AG04450 (cell line): ENCODE measurements at places on chromosomes 5 and 9.
A peak's percentile ranks its signal among the peaks of the same experiment; 100 is the strongest.

- DNase-seq = no peak
Measured at GRCh38 chr9:81557452-81558090, 131.8 kb downstream of the TLE1 start.

- no peak for DNase-seq
Measured at GRCh38 chr9:4959031-4959430, 26.0 kb upstream of the JAK2 start.

- DNase-seq = no peak
Measured at GRCh38 chr9:108687006-108687987, 168.5 kb downstream of the ACTL7B start.

DNA sequence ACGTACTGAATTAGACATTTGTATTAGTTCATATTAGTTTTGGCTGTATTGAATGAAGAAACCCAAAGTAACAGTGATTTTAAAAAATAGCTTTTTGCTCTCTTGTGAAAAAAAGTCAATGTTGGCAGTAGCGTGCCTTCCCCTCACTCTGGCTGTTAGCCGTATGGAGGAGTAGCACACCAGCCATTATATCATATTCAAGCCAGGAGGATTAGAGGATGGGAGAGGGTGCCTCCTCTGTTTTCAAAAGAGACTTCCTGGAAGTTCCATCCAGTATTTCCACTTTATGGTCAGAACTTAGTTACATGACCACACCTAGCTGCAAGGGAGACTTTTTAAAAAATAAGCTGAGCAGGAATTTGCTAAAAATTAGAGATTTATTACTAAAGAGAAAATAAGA lies 41.2 kb downstream of the GPR21 start:
- DNase-seq = no peak

- no peak for DNase-seq
Measured at GRCh38 chr5:93573354-93574351, 7.4 kb downstream of the NR2F1-AS1 start.

- DNase-seq = peak; percentile 13
Measured at GRCh38 chr5:81247441-81247972, 14.4 kb downstream of the CKMT2 start.

DNA sequence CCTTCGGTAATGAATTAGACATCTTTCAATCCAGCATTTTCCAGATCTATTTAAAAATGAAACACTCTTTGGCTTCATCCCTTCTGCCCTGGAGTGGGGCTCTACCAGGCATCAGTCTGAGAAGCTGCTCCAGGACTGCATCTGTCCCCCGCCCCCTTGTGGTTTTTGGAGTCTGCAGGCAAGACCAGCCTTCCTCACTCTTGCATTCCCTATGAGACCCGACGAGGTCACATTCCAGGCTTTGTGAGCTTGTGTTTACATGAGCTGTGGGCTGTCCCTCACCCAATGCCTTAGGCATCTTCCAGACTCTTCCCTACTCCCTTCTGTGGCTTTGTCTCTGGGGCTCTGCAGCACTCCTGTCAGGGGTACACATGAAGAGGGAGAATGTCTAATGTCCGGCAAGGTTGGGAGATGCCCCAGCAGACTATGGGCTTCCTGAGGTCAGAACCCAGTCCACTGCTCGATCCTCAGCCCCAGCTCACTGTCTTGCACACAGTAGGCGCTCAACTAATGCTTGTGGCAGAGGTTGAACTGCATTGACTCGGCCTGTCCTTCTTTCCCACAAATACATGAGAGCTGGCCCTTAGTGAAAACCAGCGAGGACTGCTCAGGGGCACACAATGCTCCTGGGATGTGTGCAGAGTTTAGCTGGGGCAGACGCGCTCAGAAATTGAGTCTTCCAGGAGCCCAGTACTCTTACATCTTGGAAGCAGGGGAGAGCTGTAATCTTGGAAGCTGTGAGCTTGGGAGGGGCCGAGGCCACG lies 11.7 kb upstream of the GADD45G start:
- DNase-seq = no peak

- no peak for DNase-seq
Measured at GRCh38 chr5:138541511-138542179, 1.4 kb downstream of the ETF1 start.

GRCh38 chr5:57410374-57411320 lies 72.0 kb downstream of the ACTBL2 start:
- no peak for DNase-seq

GRCh38 chr9:16058131-16058549 lies 505.3 kb downstream of the CCDC171 start:
- no peak for DNase-seq

DNA sequence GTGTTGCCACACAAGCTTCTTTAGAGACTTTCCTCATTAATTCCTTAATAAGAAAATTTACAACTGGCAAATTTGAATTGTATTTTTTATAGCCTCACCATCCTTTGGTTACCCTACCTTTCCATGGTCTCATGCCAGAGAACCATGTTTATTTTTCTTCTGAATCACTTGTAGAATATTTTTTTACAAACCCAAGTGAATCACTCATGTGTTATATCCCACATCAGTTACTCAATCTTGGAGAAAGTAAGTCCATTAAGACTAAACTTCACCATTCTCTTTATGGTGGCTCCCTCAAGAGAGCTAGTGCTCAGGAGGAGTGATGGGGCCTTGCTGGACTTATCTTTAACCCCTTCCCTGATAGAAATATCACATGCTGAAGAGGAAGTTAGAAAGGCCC lies 128.9 kb downstream of the SUSD1 start:
- DNase-seq = no peak

- no peak for DNase-seq
Measured at GRCh38 chr5:134845335-134845851, 375 bp upstream of the C5orf24 start.

GRCh38 chr9:16705111-16705604 lies 165.3 kb downstream of the BNC2 start:
- peak; percentile 83 for DNase-seq

DNA sequence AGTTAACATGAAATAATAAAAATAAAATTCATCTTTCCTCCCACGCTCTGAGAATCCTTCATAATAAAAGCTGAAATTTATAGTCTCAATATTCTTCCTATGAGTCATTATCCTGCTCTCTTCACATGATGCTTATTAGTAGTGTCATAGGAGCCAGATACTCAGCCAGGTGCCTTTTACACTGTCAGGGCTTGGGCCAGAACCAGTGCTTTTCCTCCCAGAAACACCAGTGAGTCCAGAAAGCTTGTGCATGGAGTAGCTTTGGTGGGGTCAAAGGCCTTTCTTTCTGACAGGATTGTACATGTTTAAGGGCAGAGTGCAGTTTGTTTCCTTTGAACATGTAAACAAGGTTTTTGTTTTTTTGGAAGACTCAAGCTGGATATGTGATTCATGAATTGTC lies 6.8 kb downstream of the LSM11 start:
- DNase-seq = no peak

DNA sequence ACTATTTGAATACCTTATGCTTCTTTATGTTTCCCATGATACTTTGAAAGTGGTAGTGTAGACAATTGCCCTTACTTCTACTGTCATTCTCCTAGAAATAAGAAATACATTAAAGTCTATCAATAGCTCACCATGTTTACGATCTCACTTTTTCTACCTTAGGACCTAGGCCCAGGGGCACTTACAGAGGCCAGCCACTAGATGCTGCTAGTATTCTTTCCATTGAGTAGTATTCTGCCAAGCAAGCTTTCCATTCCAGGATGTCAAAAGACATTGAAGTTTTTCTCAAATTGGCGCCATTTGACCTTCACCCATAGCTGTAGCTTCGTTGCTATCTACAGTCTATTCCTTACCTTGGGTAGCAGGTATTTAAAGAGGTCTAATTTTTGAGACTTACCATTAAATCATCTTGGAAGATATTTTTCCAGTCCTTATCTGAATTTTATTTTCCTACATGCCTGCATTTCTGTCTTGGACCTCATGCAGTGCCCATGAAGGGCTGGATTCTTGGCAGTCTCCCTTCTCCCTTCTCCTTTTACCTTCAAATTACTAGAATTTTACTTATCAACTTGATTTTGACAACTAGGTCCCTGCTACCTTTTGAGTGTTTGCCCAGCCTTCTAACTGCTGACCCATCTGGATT lies 246.0 kb upstream of the NUDT12 start:
- peak; percentile 27 for DNase-seq

DNA sequence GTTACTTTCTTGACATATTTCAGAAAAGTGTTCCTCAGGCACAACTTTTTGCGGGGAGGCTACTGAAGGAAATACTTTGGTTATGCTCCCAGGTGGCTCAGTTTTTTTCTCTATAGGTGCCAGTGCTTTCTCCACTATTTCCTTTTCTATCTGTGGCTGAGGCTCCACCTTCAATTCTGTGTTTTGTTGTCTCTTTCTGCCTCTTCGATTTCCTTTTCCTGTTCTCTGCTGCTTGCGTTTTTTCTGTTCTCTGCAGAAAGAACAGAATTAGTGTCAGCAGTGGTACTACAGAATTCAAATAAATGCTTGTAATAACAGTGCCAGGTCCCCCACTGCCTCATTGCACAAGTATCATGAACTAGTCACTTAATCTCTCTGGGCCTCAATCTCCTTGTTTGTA lies 7.0 kb downstream of the HEMGN start:
- no peak for DNase-seq

- no peak for DNase-seq
Measured at GRCh38 chr9:107636571-107637381, 147.2 kb upstream of the KLF4 start.

DNA sequence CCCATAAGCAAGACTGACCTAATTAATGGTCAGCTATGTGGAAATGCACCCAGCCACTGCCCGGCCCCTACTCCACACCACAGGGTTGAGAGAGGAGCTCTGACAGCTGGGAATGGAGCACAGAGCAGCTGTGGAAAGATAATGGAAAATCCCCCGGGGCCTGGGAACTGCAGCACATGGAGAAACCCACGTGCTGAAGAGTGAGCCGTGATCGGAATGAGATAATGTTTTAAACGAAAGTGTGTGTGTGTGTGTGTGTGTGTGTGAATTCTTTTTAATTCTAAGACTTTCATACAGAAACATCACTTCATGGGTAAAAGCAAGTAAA lies 13.1 kb upstream of the SLC12A7 start:
- DNase-seq = no peak

- DNase-seq = no peak
Measured at GRCh38 chr9:128936171-128936865, 11.1 kb downstream of the DOLK start.

- no peak for DNase-seq
Measured at GRCh38 chr5:88819301-88819999, 63.5 kb downstream of the MEF2C start.

GRCh38 chr5:125525356-125525755 lies 778.9 kb upstream of the ZNF608 start:
- no peak for DNase-seq

- DNase-seq = no peak
Measured at GRCh38 chr9:77447646-77448045, 200.5 kb downstream of the GNA14 start.

GRCh38 chr5:148179234-148179824 lies 11.0 kb downstream of the SPINK14 start:
- peak; percentile 32 for DNase-seq

- DNase-seq = no peak
Measured at GRCh38 chr5:180499684-180500083, 5.5 kb downstream of the CNOT6 start.

GRCh38 chr9:18891946-18892670 lies 140.9 kb downstream of the SAXO1 start:
- DNase-seq = no peak

- DNase-seq = no peak
Measured at GRCh38 chr5:68544091-68544647, 328.6 kb downstream of the PIK3R1 start.

DNA sequence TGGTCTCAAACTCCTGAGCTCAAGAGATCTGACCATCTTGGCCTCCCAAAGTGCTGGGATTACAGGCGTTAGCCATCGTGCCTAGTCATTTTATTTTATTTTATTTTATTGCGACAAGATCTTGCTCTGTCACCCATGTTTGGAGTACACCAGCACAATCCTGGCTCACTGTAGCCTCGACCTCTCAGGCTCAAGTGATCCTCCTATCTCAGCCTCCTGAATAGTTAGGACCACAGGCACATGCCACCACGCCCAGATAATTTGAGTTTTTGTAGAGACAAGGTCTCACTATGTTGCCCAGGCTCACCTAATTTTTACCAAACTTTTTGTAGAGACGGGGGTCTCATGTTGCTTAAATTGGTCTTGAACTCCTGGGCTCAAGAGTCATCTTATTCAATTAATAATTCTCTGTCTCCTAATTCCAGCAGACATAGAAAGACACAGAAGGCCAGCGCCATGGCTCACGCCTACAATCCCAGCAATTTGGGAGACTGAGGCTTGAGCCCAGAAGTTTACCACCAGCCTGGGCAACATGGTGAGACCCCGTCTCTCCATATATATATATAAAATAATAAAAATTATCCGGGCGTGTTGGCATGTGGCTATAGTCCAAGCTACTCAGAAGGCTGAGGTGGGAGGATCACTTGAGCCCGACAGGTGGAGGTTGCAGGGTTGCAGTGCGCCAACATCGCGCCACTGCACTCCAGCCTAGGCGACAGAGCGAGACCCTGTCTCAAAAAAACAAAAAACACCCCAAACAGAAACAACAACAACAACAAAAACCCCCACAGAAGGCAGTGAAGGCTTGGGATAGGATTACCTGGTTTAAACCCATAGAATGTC lies 1.0 kb upstream of the UBAP1 start:
- DNase-seq = no peak

- no peak for DNase-seq
Measured at GRCh38 chr5:9512457-9512856, 33.4 kb downstream of the SEMA5A start.

DNA sequence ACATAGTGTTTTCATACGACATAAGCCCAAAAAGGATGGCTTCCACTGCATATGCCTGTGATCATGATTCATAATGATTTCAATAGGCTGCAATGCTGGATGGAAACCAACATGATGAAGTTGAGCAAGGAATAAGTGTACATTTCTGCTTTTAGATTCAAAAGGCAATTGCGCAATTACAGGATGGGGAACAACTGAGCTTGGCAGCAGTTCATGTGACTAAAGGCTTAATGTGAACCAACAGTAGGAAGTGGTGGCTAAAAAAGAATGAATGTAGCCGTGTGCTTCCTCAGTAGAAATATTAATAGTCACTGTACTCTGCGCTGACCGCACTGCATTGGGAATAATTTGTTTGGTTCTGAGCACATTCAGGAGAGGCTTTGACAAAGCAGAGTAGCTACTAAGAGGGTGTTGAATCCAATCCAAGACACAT lies 51.2 kb downstream of the SLC1A3 start:
- peak; percentile 97 for DNase-seq

DNA sequence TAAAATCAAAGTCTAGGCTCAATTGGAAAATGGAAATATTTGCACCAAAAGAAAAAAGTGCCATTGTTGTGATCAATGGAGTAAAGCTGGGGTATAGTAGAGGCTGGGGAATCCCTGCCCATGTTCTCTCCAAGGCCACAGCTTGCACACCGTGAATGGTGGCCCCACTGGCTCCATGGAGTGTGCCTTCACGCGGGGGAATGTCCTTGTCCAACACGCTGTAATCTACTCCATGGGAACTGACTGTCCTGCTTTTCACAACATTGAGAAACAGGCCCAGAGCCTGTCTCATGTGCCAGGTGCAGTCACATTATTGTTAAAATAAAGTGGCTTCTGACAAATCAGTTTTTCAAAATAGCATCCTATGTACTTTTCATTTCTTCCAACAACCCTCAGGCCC lies 33.1 kb upstream of the ITGA2 start:
- no peak for DNase-seq
